ENCODE measurements at places on chromosomes 2 and 18.
A peak's percentile ranks its signal among the peaks of the same experiment; 100 is the strongest.

DNA sequence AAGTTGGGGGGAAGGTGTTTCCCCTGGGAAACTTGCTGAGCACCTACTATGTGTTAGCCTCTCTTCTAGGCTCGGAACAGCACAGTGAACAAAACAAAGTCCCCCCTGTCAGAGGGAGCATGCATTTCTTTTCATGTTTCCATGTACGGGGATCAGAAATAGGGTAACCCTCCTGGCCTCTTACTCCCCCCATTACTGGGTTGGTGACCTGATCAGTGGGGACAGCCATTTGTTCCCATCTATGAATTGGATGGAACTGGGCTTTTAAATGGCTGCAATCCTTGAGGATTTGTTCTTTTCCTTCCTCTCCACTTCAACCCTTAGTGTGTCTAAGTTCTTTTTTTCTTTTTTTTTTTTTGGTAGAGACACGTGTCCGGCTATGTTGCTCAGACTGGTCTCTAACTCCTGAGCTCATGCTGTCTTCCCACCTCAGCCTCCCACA, 13.7 kb downstream of the NCL start:
- no peak for DNase-seq

DNA sequence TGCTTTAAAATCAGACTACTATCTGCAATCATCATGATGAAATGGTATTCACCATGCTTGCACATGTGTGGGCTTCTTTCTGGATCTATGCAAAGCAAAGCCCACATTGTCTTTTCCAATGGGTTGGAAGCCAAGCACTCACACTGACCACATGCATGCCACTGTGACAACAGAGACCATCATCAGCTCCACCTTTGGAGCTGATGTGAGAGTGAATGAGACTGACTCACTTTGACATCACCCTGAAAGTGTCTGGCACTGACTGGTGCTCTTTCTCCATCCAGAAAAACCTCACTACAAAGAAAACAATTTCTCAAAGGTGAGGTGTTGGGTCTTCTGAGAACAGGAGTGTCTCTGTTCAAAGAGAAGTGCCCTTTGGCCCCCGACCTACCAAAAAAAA, 4.7 kb downstream of the MYO5B start:
- DNase-seq: no peak

DNA sequence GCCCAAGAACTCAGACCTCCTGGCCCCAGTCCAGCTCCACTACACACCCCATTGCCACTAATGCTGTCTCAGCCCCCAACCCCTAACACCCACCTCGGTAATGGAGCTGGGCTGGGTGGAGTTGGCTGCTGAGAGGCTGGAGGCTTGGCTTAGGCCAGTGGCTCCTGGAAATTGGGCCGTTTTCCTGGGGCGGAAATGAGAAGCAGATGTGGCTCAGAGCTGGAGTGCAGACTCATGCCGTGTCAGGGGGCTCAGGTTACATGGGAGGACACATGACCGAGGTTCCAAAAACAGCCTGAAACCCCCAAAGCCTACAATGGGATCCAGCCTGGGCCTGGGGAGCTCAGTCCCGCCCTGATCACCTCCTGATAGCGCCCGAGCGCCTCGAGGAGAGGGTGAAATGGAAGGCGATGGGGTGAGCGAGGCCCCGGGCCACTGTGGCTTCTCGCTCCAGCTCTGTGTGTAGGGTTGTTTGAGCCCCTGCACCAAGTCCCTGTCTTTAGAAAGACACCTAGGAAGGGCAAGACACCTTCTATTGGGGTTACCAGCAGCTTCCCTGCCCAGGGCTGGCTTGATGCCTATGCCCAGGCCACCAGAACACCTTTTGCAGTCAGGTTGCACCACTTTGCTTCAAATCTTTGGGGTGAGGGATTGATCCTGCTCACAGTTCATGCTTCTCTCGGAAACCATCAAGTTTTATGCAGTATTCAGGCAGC, 175.7 kb upstream of the HAAO start:
- no peak for DNase-seq

GRCh38 chr2:12715258-12716031, 1.3 kb upstream of the TRIB2 start:
- DNase-seq: no peak

DNA sequence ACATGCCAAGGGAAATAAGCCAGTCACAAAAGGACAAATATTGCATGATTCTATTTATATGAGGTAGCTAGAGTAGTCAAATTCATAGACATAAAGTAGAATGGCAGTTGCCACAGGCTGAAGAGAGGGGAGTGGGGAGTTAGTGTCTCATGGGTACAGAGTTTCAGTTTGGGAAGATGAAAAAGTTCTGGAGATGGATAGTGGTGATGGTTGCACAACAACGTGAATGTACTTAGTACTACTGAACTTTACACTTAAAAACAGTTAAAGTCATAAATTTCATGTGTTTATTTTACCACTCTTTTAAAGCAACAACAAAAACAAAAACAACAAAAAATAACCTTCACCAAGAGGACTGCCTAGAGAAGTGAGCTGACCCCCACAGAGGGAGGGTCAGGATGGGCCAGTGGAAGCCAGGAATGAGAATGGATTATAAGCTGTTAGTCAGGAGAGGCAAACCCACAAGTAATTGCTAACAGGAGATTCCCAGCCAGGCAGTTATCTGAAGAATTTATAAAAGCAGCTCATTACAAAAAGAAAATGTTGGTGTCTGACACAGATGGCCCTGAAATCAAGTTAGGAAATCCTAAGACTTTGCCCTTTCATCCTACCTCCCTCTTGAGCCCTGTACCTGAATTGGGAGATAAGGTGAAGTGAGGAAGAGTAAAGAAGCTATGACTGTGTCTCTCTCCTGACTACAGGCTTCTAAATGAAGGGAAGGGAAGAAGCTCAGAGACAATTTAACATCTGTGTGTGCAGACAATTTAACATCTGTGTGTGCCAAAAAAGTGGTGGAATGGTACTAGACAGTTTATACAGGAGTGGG, 263.4 kb downstream of the PDE11A start:
- no peak for DNase-seq

DNA sequence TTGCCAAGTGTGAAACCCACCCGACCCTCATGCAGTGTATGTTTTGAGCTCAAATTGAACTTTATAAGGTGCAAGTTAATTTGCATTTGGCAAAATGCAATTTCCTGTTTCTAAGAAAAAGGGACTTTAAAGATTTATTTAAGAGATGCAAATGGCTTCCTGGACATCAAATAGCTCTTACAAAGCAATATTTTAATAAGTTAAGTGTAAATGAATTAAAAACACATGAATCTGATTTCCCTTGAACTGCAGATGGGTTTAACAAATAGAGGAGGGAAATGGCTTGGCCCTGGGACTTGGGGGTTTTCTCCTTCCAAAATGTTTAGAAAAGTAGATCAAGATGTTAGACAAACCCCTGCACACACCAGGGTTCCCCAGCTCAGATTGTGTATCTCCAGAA, 116.0 kb downstream of the EN1 start:
- no peak for DNase-seq

DNA sequence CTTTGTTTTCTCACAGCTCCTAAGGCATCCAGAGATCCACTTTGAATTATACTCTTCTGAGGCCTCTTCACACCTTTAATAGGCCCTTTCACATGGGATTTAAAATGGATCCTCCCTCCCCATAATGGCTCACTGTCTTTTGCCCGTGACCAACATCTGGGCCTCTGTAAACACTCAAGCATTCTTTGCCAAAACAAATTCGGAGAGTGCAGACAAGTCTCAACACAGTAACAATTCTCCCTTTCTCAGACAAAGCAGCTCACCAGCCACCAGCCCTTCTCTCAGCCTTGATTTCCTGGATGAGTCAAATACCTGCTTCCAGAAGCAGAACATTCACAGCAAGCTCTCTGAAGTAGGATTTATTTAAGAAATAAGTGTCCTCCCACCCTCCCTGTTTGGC, 14.0 kb upstream of the IMP4 start:
- peak; percentile 21 for DNase-seq

GRCh38 chr2:64223055-64223454, 78.8 kb upstream of the PELI1 start:
- DNase-seq: no peak

- no peak for DNase-seq
Observed at GRCh38 chr2:98029718-98030222, 34.0 kb upstream of the TMEM131 start.

- DNase-seq: no peak
Observed at GRCh38 chr2:78734221-78734620, 291.3 kb upstream of the REG3G start.

DNA sequence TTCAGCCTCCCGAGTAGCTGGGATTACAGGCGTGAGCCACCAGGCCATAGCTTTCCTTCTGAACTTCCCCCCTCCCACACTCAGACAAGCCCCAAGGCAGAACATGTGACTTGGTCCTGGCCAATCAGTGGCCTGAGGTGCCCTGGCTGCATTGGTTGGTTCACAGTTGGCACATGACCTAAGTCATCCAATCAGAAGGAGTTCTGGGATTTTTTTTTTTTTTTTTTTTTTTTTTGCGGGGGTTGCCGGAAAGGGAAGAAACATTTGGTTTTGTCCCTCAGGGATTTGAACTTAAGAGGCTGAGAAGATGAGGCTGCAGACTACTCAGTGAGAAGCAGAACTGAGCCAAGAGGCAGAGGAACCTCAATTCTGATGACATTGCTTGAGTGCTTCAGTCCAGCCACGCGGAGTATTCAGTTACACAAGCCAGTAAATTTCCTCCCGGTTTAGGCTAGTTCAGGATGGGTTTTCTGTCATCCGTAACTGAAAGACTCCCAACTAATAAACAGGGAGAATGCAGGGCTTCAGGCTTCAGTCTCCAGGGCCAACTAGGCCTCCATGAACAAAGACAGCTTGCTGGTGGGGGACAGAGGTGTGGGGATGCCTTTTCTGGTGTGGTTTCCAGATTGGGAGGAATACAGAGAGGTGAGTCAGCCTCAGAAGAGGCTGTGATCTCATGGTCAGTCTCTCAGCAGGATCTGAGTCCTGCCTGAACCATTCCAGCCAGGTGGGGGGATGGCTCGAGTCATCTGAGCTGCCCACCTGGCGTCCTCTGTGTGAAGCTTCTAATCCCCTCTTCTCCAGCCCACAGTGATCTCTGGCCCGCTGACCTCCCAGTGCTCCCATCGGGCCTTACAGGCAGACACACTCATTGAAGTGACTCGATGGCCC, 9.2 kb downstream of the PTMA start:
- DNase-seq: no peak

GRCh38 chr2:204415406-204416181, 129.7 kb upstream of the PARD3B start:
- DNase-seq: no peak

GRCh38 chr2:20650393-20650876, 463 bp downstream of the HS1BP3 start:
- no peak for DNase-seq

DNA sequence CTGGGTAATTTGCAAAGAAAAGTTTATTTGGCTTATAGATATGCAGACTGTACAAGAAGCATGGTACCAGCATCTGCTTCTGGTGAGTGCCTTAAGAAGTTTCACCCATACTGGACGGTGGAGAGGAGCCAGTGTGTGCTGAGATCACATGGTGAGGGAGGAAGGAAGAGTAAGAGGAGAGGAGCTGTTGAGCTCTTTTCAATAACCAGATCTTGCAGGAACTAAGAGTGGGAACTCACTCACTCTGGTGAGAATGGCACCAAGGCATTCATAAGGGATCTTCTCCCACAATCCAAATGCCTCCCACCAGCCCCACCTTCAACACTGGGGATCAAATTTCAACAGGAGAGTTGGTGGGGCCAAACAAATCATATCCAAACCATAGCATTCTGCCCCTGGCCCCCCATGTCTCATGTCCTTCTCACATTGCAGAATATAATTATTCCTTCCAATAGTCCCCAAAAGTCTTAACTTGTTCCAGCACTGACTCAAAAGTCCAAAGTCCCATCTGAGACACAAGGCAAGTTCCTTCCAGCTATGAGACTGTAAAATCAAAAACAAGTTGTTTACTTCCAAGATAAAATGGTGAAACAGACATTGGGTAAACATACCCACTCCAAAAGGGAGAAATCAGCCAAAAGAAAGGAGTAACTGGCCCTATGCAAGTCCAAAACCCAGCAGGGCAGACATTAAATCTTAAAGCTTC, 11.7 kb upstream of the TMEM37 start:
- DNase-seq: no peak

GRCh38 chr2:84238907-84239306, 220.2 kb downstream of the SUCLG1 start:
- DNase-seq: no peak

- DNase-seq: peak; percentile 90
Observed at GRCh38 chr2:24792874-24793760, at the start of the genes CENPO and PTRHD1. Gene CENPO, plus strand, starts transcription at chr2:24793425. Its CDS starts 495 bp downstream, at chr2:24793920. Gene PTRHD1, minus strand, starts transcription at chr2:24793391. Its CDS starts 14 bp downstream, at chr2:24793377.

DNA sequence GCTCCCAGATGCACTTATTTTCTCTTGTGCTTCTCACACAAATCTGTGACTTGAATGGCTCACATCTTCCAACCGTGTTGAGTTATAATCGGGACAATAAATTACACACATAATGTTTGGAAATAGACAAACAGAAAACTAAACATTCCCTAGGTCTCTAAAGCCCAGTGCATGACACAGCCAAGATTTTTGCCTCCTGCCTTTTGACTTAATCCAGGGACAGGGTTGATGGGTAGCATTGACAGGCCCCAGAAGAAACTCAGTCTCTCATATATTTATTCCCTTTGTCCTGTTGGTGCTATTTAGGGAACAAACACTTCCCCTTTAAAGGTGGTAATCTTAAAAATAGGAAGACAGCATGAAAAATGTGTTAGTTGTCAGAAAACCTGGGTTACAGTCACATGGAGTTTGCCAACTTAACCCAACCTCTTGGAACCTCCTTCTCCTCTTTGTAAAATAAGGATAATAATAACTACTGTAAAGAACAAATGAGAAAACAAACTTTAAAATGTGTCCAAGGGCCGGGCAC, 24.0 kb upstream of the ARPC2 start:
- no peak for DNase-seq

DNA sequence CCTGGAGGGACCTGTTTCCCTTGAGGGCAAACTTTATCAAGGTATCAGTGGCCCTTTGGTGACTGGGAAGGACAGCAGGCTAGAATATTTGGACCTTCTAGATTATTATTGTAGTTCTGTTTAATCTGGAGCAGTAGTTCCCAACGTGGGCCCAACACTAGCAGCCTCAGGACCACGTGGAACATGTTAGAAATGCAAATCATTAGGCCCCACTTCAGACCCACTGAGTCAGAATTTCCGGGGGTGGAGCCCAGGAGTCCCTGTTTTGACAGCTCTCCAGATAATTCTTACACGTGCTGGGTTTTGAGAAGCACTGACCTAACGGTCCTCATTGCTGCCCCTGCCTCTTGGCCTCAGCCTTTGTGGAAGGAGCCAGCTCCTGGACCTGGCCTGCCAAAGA, 25.5 kb upstream of the DYNC2LI1 start:
- no peak for DNase-seq

GRCh38 chr2:217742841-217743240, 260.0 kb downstream of the TNS1 start:
- no peak for DNase-seq
